ENCODE measurements at places on chromosomes 1 and 21.

GRCh38 chr1:46656643-46657042 lies 11.5 kb downstream of the ATPAF1 start:
- DNase-seq, result no peak

- no peak for DNase-seq
Measured at GRCh38 chr1:19858893-19859292, 23.3 kb upstream of the OTUD3 start.

GRCh38 chr1:23692308-23692871 lies 784 bp downstream of the RPL11 start:
- no peak for DNase-seq

DNA sequence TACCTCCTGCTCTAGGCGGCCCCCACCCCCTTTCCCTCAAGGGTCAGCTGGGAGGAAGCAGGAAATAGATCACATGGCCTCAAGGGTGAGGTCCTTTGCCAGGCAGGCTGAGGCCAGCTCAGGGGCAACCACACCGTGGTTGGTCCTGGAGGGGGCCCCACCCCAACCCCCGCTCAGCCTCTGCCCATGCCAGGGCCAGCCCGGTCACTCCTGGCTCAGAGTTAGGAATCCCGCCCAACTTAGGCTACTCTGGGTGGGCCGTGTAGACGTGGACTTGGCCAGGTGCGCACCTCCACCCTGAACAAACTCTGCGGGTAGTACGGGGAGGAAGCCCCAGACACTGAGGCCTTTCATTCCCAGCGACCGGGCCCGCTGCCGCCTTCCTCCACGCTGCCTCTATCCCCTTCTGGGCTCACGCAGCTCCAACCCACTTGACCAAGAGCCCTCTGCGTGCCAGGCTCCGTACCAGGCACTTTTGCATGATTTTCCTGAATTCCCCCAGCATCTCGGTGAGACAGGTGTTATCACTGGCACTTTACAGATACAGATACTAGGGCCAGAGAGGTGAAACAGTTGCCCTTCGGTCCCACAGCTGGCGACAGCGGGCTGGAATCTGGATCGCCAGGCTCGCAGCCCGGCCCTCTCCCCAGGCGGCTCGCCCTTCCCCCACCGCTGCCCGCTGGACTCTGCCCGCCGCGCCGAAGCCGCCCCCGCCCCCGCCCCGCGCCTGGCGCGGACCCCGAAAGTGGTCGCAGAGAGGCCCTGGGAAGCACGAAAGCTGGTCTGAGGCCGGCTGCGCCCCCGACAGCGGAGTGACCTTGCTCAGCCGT lies 769 bp downstream of the GALE start:
- DNase-seq, result no peak

GRCh38 chr1:67537667-67538018 lies 107.4 kb upstream of the SERBP1 start:
- DNase-seq, result no peak

- DNase-seq, result no peak
Measured at GRCh38 chr1:145961425-145962156, 2.8 kb downstream of the ANKRD34A start.

- no peak for DNase-seq
Measured at GRCh38 chr1:43377831-43378230, 10.0 kb upstream of the ELOVL1 start.

Data from AG09309 (cell line).